ENCODE measurements at places on chromosomes 6 and 20.

- DNase-seq: no peak
These were observed 1.9 kb downstream of the RFPL4B start for GRCh38 chr6:112348891-112349635.

- DNase-seq: no peak
These were observed 63.5 kb downstream of the EFHC1 start for GRCh38 chr6:52483671-52484003.

GRCh38 chr6:125658759-125659431, 90.5 kb upstream of the HEY2 start:
- no peak for DNase-seq

DNA sequence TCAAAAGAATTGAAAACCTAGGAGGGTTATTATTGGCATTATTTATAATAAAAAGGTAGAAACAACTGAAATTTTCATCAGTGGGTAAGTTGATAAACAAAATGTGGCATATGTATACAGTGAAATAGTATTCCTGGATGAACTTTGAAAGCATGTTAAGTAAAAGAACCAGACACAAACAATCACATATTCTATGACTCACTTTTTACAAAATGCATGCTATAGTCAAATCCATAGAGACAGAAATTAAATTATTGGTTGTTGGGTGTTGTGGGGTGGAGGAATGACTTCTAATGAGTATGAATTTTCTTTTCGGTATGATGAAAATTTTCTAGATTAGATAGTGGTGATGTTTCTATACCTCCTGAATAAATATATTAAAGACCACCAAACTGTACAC, 94.6 kb downstream of the LRRC1 start:
- DNase-seq: no peak

DNA sequence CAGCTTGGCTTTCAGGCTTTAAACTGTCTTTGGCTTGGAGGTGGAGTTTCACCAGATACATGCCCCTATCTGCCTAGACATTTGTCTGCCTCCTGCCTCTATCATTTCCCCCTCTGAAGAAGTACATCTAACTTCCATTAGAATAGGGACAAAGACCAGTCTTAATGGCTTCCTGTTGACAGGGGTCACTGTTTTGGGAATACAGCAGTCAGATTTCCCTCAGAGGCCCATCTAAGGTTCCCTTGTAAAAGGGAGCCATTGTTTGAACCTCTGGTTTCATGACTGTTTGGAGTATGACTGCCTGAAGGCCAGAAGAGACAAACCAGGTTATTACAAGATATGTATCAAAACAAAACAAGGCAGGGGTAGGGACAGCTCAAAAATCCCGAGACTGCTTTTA, 665.7 kb upstream of the GJE1 start:
- DNase-seq: no peak

DNA sequence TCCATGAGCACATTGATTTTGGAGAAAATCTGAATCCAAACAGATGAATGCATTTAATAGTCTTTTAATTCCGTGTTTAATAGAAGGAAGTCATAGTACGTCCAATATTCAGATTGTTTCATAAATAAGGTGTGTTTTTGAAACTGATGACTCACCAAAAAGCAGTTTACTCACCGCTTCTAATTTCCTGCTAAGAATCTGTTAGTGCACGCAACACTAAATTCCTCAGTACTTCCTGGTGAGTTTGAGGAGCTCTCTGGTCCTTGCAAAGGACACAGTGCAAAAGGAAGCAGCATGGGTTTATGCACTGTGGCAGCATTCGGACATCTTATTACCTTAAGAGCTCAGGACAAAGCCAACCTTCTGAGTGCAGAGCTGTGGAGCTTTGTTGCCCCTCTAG, 2.3 kb upstream of the ADGRF1 start:
- peak; percentile 47 for DNase-seq

All from AML-193 (cell line).